Stimulated activated CD4-positive, alpha-beta T cell treated with anti-CD3 and anti-CD28 coated beads, TNF-alpha, amount 100 ng/mL, for 4 hours (primary cell): ENCODE measurements at places on chromosomes 12 and 14.

- DNase-seq = no peak
Measured at GRCh38 chr12:118319627-118320026, 53.1 kb downstream of the TAOK3 start.

DNA sequence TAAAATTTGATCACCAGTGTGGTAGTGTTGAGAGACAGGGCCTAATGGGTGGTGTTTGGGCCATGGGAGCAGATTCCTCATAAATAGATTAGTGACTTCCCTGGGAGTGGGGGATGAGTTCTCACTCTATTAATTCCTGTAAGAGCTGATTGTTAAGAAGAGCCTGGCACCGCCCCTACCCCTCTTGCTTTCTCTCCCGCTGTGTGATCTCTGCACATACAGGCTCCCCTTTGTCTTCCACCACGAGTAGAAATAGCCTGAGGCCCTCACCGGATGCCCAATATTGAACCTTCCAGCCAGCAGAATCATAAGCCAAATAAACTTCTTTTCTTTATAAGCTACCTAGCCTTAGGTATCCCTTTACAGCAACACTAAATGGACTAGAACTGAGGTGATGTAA, 31.9 kb upstream of the CAND1 start:
- no peak for DNase-seq

DNA sequence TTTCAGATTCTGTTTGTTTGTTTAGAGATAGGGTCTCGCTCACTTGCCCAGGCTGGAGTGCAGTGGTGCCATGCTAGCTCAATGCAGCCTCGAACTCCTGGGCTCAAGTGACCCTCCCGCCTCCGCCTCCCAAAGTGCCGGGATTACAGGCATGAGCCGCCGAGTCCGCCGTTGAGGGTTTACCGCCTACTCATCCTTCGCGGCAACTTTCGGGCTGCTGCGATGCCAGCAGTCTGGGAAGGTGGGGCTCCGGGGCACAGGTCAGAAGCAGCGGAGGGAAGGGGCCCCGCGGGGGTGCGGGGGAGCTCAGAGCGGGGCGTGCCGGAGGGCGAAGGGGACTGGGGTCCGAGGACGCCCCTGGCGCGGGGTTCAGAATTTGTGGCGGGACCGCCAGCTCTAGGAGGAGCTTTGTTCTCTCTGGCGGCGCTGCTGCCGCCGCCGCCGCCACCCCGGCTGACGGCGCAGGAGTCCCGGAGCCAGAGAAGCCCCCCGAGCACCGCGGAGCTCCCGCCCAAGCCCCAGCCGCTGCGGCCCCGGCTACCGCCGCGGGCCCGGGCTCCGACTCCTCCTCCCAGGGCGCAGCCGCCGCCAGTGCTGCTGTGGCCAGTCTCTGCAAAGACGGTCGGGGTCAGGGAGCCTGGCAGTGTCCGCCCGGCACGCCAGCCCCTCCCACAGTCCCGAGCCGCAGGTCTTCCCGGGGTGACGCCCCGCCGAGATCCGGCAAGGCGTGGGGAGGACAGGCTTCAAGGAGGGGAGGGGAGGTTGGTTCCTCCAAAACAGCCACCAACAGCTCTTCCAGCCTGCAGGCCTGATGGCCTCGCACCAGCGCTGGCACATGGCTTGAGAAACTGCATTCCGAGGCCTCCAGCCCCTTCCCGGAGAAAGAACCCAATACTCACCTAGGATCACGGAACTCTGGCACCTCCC, 10.9 kb upstream of the KRT77 start:
- DNase-seq = no peak

GRCh38 chr12:63982604-63983295, 138.2 kb downstream of the SRGAP1 start:
- DNase-seq = no peak

GRCh38 chr14:74299061-74299545, 3.6 kb downstream of the ABCD4 start:
- DNase-seq = no peak

DNA sequence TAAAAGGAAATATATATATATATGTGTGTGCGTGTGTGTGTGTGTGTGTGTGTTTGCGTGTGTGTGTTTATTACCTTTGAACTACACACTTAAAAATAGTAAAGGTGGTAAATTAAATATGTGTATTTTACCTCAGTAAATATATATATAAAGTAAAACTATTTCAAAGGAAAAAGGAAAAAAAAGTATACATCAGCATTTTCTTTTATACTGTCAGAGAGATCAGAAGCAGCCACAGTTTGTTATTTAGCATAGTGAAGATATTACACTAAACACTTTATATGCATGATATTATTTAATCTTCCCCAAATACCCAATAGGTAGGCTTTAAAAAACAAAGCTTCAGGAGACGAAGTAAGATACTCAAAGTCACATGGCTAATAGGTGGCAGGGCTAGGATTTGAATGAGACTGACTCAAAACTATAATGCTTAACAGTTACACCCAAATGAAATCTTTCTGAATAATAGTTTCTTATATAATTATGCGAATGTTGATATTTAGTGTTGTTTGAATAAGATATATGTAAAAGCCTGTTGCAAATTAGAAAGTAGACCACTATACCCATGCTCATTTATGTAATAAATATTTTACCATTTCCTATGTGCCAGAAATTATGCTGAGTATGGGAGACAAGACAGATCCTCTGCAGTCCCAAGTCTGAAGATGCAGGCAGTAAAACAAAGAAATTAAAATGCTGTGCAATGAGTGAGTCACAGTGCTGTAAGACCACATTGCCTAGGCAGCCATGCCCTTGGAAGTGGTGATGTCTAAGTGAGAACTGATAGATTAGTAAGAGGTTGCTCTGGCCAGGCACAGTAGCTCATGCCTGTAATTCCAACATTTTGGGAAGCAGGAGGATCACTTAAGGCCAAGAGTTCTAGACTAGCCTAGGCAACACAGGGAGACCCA, 66.1 kb downstream of the PDZRN4 start:
- DNase-seq = no peak

GRCh38 chr14:97453991-97454390, 656.8 kb downstream of the VRK1 start:
- DNase-seq = no peak

DNA sequence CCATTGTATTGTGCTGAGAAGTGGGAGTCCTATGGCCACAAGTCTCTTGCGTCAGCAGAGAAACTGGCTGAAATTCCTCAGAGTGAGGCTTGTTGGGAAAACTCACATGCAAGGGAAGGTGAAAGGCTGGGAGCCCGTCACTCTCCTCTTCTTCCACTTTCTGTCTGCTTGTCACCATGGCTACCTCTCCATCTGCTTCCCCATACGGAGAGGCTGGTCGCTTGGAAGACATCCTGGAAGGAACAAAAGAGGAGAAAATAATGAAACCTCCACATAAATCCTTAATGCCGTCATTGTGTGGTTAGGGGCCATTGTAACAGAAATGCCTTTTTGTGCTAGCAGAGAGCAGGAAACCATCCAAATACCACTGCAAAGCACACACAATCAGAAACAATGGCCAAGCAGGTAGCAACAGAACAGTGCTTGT, 53.7 kb downstream of the SOX5 start:
- no peak for DNase-seq

- no peak for DNase-seq
Measured at GRCh38 chr12:113332688-113333417, 2.1 kb downstream of the SLC8B1 start.
